Effector memory CD4-positive, alpha-beta T cell (primary cell): ENCODE measurements at places on chromosomes 4 and X.

GRCh38 chrX:24979081-24979480 is 36.7 kb downstream of the ARX start:
- H3K27ac ChIP-seq = no peak overlapping the region
- H3K36me3 ChIP-seq = no peaks in the 10 kb centered on the region
- no peak for DNase-seq
- no peaks in the 10 kb centered on the region for H3K27me3 ChIP-seq
- H3K4me1 ChIP-seq = no peaks in the 10 kb centered on the region

DNA sequence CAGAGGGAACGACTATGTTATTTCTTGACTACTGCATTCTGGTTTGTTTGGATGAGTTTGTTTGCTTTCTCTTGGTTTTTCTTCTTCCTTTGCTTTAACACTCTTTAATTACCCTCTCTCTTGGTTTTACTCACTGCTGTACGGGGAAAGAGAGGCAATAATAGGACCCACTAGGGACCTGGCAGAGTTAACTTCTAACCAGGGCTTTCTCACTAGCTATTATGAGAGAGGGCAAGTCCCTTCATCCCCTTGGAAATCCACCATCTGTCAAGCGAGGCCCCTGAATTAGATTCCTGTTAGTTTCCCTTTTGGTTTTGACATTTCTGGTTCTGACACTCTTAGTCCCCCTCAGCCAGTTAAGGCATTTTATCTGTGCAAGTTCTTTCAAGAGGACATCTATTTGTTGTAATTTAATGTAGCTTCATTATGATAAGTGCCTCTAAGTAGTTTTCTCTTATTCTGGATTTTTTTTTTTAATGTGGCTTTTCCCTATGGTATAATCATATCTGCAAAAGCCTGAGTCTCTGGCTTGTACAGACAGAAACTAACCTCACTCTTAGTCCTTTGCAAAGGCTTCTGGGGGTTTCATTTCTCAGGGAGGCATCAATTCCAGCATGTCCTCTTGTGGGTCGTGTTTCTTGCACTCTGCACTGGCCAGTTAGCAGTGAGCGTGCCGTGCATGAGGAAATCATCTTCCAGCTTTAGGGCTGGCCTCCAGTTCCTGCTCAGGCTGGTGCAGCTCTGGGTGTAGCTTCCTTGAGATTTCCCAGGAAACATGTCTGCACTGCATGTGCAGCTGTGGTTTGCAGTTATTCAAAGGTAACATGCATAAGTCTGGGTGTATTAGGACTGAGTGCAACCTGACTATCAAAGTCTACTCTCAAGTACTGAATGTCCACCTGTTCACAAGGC is 221.3 kb downstream of the STIM2 start:
- peaks cover 5% of the 10 kb centered on the region for H3K4me1 ChIP-seq
- H3K27me3 ChIP-seq = peaks cover 5% of the 10 kb centered on the region
- no peak overlapping the region for H3K27ac ChIP-seq
- no peaks in the 10 kb centered on the region for H3K36me3 ChIP-seq
- no peak overlapping the region for H3K4me3 ChIP-seq

- no peak overlapping the region for H3K27ac ChIP-seq
- no peak for DNase-seq
- no peaks in the 10 kb centered on the region for H3K27me3 ChIP-seq
- H3K4me1 ChIP-seq = no peaks in the 10 kb centered on the region
Measured at GRCh38 chr4:88857588-88857987, 160.0 kb upstream of the NAP1L5 start.

GRCh38 chr4:127936974-127937373 is 28.0 kb downstream of the MFSD8 start:
- H3K4me3 ChIP-seq = no peak overlapping the region
- no peak for DNase-seq
- H3K4me1 ChIP-seq = no peaks in the 10 kb centered on the region
- no peak overlapping the region for H3K27ac ChIP-seq

- H3K4me1 ChIP-seq = no peaks in the 10 kb centered on the region
- no peak overlapping the region for H3K27ac ChIP-seq
- no peak for DNase-seq
- H3K27me3 ChIP-seq = no peaks in the 10 kb centered on the region
- H3K36me3 ChIP-seq = no peaks in the 10 kb centered on the region
- H3K4me3 ChIP-seq = no peak overlapping the region
Measured at GRCh38 chr4:119750048-119750447, 121.4 kb upstream of the PDE5A start.

- H3K4me1 ChIP-seq = peaks cover 53% of the 10 kb centered on the region
- no peak overlapping the region for H3K4me3 ChIP-seq
- DNase-seq = no peak
- H3K27ac ChIP-seq = no peak overlapping the region
- H3K27me3 ChIP-seq = no peaks in the 10 kb centered on the region
- peaks cover 29% of the 10 kb centered on the region for H3K36me3 ChIP-seq
Measured at GRCh38 chr4:102593147-102593546, 92.0 kb downstream of the NFKB1 start.

DNA sequence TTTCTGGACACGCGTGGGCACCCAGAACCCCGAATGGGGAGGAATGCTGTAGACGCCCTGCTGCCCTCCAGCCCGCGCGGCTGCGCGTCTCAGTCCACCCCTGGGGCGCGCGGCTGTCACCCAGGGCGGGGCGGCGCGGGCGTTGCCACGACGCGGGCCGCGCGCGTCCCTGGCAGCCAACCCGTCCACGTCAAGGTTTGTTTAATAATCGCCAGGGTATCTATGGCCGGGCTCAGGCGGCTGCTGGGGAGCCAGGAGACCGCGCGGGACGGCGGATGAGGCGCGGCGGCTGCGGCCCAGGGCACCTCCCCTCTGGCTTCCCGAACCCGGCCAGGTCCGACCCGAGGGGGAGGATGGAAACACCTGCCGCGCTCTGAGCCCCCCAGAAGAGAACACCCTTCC is at the start of gene SPATA18:
TSS of gene SPATA18 (plus strand) at position 92 of the 402 bp plus-strand sequence. CDS start 401 bp downstream, outside the sequence.
- peak within 1 kb of the TSS; percentile 35 for H3K4me3 ChIP-seq
- H3K27me3 ChIP-seq = peaks cover 3% of the 10 kb centered on the region
- no peak within 1 kb of the TSS for H3K27ac ChIP-seq
- no peaks in the 10 kb centered on the region for H3K36me3 ChIP-seq
- no peak for DNase-seq
- peaks cover 12% of the 10 kb centered on the region for H3K4me1 ChIP-seq

DNA sequence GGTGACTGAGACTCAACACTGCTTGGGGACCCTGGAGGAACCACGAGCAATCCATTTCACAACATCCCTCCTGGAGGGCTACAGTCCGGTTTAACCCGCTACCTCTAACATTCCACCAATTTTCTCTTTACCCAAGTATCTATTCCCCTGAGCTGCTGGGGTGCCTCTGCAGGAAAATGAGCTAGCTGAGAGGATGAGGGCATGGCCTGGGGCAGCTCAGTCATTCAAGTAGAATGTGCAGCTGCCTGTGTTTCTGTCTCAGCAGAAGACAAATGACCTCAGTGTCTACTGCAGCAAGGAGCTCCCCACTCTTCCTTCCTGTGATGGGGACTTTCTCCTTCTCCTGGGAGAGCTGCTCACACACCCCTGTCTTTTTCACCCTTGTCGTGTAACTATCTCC is 120.8 kb downstream of the ZNF518B start:
- no peaks in the 10 kb centered on the region for H3K36me3 ChIP-seq
- H3K27me3 ChIP-seq = no peaks in the 10 kb centered on the region
- no peaks in the 10 kb centered on the region for H3K4me1 ChIP-seq
- DNase-seq = no peak
- no peak overlapping the region for H3K4me3 ChIP-seq
- H3K27ac ChIP-seq = no peak overlapping the region

DNA sequence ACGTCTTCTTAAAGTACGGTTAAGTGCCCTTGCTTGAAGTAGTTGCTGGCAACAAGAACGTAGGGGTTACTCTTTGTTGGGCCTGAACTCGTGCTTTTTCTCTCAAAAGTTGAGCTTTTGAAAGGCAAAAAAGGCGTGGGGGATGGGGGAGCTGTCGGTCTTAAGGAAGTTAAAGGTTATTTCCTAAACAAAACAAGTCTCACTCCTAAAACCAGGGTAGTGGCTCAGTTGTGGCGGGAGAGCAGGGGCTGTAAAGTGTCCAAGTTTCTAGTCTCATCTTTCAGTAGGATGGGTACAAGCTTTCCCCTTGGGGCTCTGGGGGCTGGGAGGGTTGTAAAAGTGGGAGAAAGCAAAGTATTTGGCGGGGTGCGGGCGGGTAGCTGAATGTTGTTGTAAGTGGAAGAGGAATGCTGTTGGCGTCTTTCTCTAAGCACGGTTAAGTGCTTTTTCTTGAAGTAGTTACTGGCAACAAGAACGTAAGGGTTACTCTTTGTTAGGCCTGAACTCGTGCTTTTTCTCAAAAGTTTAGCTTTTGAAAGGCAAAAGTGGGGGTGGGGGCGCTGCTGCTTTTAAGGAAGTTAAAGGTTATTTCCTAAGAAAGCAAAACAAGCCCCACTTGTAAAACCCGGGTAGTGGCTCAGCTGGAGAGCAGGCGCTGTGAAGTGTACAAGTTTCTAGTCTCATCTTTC is 904 bp upstream of the WDR1 start:
- no peak for DNase-seq
- peak overlapping the region; percentile 69 for H3K4me3 ChIP-seq
- H3K4me1 ChIP-seq = peaks cover 32% of the 10 kb centered on the region
- H3K36me3 ChIP-seq = peaks cover 30% of the 10 kb centered on the region
- peak overlapping the region; percentile 95 for H3K27ac ChIP-seq
- H3K27me3 ChIP-seq = no peaks in the 10 kb centered on the region

- no peak overlapping the region for H3K27ac ChIP-seq
- DNase-seq = no peak
- no peaks in the 10 kb centered on the region for H3K4me1 ChIP-seq
- H3K4me3 ChIP-seq = no peak overlapping the region
Measured at GRCh38 chr4:123158576-123158975, 236.2 kb upstream of the NUDT6 start.

GRCh38 chr4:98150092-98150761 is 7.0 kb upstream of the STPG2 start:
- no peak for DNase-seq
- H3K27me3 ChIP-seq = no peaks in the 10 kb centered on the region
- no peaks in the 10 kb centered on the region for H3K36me3 ChIP-seq
- H3K4me3 ChIP-seq = no peak overlapping the region
- H3K27ac ChIP-seq = no peak overlapping the region

GRCh38 chr4:149964001-149964796 is 114.0 kb upstream of the DCLK2 start:
- H3K36me3 ChIP-seq = no peaks in the 10 kb centered on the region
- H3K27ac ChIP-seq = no peak overlapping the region
- no peaks in the 10 kb centered on the region for H3K27me3 ChIP-seq

- H3K27me3 ChIP-seq = no peaks in the 10 kb centered on the region
- no peak overlapping the region for H3K27ac ChIP-seq
- no peaks in the 10 kb centered on the region for H3K4me1 ChIP-seq
- no peak for DNase-seq
Measured at GRCh38 chrX:74519870-74520269, 94.6 kb downstream of the RLIM start.

- peak; percentile 45 for DNase-seq
- H3K27ac ChIP-seq = no peak overlapping the region
- no peaks in the 10 kb centered on the region for H3K27me3 ChIP-seq
- H3K36me3 ChIP-seq = peaks cover 27% of the 10 kb centered on the region
- H3K4me1 ChIP-seq = peaks cover 5% of the 10 kb centered on the region
Measured at GRCh38 chr4:1746265-1746691, 25.0 kb downstream of the TACC3 start.

- no peak overlapping the region for H3K27ac ChIP-seq
- H3K27me3 ChIP-seq = no peaks in the 10 kb centered on the region
Measured at GRCh38 chrX:67545036-67545821, 1.4 kb downstream of the AR start.

GRCh38 chr4:25628451-25628850 is 27.2 kb upstream of the SLC34A2 start:
- no peak for DNase-seq
- no peaks in the 10 kb centered on the region for H3K36me3 ChIP-seq
- no peak overlapping the region for H3K4me3 ChIP-seq
- no peaks in the 10 kb centered on the region for H3K27me3 ChIP-seq
- no peak overlapping the region for H3K27ac ChIP-seq

GRCh38 chr4:113083346-113083745 is 33.9 kb downstream of the ANK2 start:
- H3K27ac ChIP-seq = no peak overlapping the region
- H3K4me3 ChIP-seq = no peak overlapping the region
- H3K4me1 ChIP-seq = no peaks in the 10 kb centered on the region
- DNase-seq = no peak

GRCh38 chrX:148995661-148996060 is 495.2 kb downstream of the AFF2 start:
- no peak overlapping the region for H3K4me3 ChIP-seq
- H3K27ac ChIP-seq = no peak overlapping the region
- H3K36me3 ChIP-seq = no peaks in the 10 kb centered on the region
- no peak for DNase-seq
- H3K4me1 ChIP-seq = no peaks in the 10 kb centered on the region

DNA sequence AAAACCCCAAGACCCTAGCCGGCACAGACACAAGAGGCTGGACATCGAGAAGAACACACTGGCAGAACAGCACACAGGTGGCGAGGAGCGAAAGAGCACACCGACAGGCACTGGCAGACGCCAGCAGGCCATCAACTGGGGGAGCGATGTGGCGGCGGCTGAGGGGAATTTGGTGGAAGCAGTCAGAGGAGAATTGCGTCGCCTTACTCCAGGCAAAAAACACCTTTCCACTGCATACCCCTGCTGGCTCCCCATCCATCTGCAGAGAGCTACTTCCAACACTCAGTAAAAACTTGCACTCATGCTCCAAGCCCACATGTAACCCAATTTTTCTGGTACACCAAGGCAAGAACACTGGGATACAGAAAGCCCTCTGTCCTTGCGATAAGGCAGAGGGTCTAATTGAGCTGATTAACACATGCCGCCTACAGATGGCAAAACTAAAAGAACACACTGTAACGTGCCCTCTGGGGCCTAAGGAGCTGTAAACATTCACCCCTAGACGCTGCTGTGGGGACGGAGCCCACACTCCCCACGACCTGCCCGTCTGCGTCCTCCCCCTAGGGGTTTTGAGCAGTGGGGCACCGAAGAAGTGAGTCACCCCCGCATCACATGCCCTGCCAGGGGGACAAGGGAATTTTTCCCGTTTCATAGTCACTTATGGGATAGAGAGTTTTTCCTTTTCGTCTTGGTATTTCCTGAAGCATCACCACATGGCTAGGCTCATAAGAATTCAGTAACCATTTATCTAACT is 262.3 kb downstream of the KCTD8 start:
- H3K27ac ChIP-seq = no peak overlapping the region
- no peak overlapping the region for H3K4me3 ChIP-seq
- DNase-seq = no peak
- H3K36me3 ChIP-seq = no peaks in the 10 kb centered on the region
- H3K27me3 ChIP-seq = no peaks in the 10 kb centered on the region

DNA sequence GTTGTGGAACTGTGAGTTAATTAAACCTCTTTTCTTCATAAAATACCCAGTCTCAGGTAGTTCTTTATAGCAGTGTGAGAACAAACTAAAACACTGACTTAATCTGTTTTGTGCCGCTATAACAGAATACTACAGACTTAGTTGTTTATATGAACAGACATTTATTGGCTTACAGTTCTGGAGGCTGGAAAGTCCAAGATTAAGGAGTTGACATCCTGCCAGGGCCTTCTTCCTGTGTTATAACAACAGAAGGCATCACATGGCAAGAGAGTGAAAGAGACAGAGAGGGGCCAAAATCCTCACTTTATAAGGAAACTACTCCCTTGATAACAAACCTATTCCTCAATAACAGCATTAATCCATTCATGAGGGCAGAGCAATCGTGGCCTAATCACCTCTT is 42.5 kb upstream of the KCNIP4 start:
- H3K4me1 ChIP-seq = no peaks in the 10 kb centered on the region
- no peaks in the 10 kb centered on the region for H3K27me3 ChIP-seq
- no peak for DNase-seq
- no peak overlapping the region for H3K27ac ChIP-seq
- no peak overlapping the region for H3K4me3 ChIP-seq

- H3K36me3 ChIP-seq = no peaks in the 10 kb centered on the region
- H3K4me3 ChIP-seq = no peak overlapping the region
- no peak for DNase-seq
- H3K27ac ChIP-seq = no peak overlapping the region
- no peaks in the 10 kb centered on the region for H3K27me3 ChIP-seq
Measured at GRCh38 chrX:52425775-52426174, 57.0 kb downstream of the XAGE2 start.
